ENCODE measurements at places on chromosomes 16 and 17.

- DNase-seq: no peak
These were observed 19.7 kb upstream of the C17orf107 start for GRCh38 chr17:4879601-4880000.

GRCh38 chr17:67520252-67520906, 143.3 kb downstream of the PITPNC1 start:
- no peak for DNase-seq

- DNase-seq: no peak
These were observed 9.6 kb downstream of the EMC6 start for GRCh38 chr17:3678095-3678820.

- peak; percentile 61 for DNase-seq
These were observed 1.0 kb upstream of the AIPL1 start for GRCh38 chr17:6435968-6436367.

DNA sequence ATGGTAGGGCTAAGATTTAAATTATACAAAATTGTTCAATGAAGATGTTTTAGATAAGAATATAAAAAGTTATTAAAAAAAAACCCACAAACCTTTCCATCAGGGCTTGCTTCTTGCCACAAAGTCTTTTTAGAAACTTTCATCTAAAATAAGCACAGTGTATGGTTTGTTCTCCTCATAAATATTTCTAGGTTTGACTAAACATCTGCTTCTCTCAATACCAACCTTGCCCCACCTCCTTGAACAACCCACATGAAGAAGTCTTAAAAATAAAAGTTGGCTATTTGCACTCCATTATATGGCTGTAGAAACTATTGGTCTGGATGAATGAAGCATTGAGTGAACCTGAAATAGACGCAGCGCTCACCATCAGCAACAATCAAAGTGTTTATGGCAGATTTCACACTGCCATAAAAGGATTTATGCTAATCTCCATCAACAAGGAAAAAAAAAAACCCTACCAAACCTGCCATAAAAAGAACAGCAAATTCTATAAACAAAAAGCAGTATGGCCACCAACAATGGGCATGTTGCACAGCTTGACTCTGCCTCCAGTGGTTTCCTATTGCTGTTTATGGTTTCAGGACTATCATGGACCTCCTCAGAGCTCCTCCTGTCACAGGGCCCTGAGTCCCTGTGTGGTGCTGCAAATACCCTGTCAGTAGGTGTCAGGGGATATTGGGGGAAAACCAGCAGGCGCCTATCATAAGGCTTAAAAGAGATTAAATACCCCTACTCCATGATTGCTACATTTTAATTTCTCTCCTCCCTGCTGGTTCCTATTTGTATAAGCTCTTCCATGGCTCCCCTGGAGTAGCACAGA, 37.6 kb downstream of the SNX11 start:
- no peak for DNase-seq

DNA sequence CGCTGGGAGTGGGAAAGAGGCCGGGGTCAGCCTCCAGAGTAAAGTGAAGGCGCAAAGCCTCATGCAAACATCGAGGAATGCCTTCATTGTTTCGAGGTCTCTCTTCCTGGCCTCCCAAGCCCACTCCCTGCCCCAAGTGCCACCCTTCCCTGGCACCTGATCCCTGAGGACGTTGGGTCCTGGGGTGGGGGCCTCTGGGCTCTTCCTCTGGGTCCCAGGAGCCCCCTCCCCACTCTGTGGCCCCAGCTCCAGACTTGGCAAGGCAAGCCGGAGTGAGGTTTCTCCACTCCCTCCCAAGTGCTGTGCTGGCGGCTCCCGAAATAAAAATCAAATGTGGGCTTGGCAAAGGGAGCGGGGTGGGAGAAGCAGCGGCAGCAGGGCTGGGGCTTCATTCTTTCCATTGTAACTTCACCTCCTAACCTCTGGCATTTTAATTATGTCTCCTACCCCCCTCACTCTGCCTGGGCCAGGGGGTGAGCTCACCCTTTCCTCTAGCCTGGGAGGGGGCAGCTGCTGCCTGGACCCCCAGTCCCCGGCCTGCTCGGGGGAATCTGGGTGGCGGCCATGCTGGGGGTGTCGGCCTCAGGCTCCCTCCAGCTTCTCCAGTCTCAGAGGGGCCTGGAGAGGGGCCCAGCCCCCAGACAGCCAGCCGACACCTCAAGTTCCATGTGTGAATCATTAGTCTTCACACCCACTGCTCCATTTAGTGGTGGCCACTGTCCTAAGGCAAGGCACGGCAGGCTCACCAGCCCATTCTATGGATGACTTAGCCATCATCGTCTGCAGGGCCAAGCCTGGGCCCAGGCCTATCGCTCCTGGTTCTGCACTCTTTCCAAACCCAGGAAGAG, 14.6 kb upstream of the TMEM92 start:
- DNase-seq: no peak

GRCh38 chr17:6654841-6655731, 3.5 kb downstream of the C17orf100 start:
- peak; percentile 43 for DNase-seq

GRCh38 chr17:39611401-39612112, 3.8 kb upstream of the NEUROD2 start:
- DNase-seq: no peak

- DNase-seq: no peak
These were observed 823 bp upstream of the CD2BP2 start for GRCh38 chr16:30355954-30356308.

GRCh38 chr17:67200727-67201301, 44.2 kb downstream of the HELZ start:
- no peak for DNase-seq

GRCh38 chr17:2049333-2050299, 5.3 kb upstream of the HIC1 start:
- DNase-seq: peak; percentile 93

GRCh38 chr17:73262676-73263642, 1.3 kb upstream of the CPSF4L start:
- no peak for DNase-seq

GRCh38 chr16:75593825-75594820, 27.9 kb downstream of the GABARAPL2 start:
- no peak for DNase-seq

GRCh38 chr17:3762922-3763776, 37.8 kb downstream of the ITGAE start:
- no peak for DNase-seq

DNA sequence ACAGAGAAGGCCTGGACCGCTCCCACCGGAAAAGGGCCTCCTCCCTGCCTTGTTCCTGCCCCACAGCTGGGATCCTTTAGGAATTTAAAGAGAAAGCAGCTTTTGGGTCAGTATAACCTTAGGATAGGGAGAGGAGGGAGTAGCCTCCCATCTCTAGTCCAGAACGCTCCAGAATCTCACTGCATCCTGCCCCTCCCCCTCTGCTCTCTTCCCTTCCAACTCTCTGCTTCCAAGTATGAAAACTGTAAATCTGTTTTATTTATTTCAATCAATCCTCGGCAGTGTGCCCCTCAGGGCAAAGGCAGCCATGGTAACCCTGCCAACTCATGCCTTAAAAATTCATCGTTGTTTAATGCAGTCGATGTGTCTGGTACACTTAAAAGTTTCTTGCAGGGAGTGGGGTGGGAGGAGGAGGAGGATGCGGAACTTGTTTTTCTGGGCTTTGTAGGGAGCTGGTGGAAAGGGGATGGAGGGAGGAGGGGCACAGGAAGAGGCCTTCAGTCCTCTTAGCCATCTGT, 21.2 kb upstream of the MTSS2 start:
- no peak for DNase-seq

- no peak for DNase-seq
These were observed 7.4 kb upstream of the PYDC1 start for GRCh38 chr16:31224092-31224955.

- no peak for DNase-seq
These were observed 11.6 kb downstream of the KRT33A start for GRCh38 chr17:41338961-41339485.

DNA sequence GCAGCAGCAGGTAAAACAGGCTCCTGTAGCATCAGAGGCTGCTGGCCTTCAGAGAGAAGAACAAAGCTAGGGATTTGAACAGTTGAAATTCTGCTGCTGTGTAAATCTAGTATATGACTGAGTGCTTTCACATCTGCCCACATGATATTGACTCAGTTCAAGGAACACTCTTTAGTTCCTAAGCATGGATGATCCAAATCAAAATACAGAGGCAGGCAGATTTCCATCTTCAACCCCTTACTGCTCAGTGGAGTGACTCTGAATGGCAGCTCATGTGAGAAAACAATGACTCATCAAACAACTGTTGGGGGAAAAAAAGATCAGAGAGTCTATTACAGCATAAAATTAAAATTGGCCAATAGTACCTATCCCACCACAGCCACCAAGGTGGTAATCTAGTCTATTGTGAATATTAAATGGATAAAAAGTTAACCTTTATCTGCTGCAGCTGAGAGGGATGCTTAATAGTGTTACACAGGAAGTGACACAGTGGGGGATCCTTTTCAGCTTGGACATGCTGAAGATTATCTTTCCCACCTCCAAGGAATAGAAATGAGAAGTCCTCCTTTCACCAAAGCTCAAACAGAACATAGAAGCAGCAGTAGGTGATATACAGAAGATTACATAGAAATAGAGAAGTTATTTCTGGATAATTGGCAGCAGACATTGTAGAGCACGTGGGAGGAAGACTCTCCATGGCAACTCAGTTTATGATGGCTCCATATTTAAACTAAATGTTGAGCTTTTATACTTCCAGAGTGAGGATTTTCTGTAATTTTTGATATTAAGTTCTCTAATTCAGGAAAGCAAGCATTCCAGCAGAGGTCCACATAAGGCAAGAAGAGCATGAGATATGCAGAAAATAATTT, 239.7 kb upstream of the ERCC4 start:
- DNase-seq: no peak

- peak; percentile 91 for DNase-seq
These were observed 1.1 kb upstream of the MLLT6 start for GRCh38 chr17:38703742-38704605.

DNA sequence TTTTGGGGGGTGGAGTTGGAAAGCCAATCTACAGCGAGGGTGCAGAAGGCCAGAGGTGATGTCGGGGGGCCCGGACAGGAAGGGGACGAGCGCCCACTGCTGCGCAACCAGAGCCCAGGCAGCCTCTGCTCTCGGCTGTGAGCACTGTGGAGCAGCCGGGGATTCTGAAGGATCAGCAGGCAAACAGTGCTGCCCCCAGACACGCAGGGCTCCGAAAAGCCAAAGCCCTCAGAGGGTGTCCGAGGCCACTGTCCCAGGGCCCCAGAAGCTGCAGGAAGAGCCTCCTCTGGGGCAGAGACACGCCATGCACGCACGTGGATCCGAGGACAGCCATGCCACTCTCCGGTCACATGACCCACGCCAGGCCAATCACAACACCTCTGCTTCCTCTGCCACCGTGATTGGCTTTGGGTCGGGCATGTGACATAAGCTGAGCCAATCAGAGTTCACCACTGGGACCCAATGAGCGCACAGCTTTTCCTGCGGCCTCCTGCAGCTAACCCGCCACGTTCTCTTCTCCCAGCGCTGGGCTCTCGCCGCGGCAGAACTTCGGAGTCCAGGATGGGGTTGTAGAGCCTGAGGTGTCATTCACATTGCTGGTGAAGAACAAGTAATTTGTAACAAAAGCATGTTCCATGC, 40.7 kb downstream of the ACTG1 start:
- DNase-seq: peak; percentile 62

- no peak for DNase-seq
These were observed 452.1 kb downstream of the WWOX start for GRCh38 chr16:78551487-78552085.

GRCh38 chr17:47719411-47720152, 13.5 kb upstream of the TBX21 start:
- no peak for DNase-seq

DNA sequence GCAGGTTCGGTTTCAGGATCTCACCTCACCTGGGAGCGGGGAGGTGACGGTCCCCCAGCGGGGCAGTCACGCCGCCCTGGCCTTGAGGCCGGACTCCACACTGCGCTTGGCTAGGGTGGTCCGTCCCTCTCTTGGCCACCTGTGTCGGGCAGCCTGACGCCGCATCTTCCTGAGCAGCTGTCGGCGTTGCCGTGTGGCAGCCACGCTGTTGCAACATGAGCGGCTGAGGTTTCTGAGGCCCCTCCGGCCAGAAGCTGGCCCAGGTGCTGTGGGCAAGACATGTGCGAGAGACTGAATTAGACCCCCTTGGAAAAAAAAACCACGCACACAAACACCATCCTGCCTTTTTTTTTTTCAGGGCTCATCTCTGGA, 49.2 kb downstream of the IRF8 start:
- no peak for DNase-seq

- no peak for DNase-seq
These were observed 43.1 kb downstream of the TBX4 start for GRCh38 chr17:61495161-61495857.

- DNase-seq: no peak
These were observed 35.5 kb upstream of the STAC2 start for GRCh38 chr17:39261286-39261685.
